ENCODE measurements at places on chromosomes 11 and 22. TPM values are rescaled to one million over a fixed set of nuclear protein-coding genes. Genes with fewer than 3 reads are reported as not detected.

DNA sequence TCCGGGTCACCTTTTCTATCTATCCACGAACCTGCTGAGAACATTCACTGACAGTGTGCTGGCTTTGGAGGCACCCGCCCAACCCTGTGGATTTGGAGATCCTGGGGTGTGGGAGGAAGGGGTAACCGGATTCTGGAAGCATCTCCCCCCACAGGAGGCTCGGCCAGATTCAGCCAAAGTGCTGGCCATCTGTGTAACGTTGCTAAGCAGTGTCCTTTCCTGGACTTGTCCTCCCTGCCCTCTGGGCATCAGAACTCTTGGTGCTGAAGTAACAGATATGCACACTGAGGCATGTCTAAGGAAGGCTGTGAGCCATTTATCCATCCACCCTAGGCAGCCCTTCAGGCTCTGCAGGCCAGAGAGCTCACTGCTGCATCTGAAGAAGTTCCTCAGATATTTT is 85.7 kb downstream of the SNX19 start:
- H3K36me3 ChIP-seq: no peaks in the 10 kb centered on the region
- H3K4me1 ChIP-seq: no peaks in the 10 kb centered on the region
- H3K27me3 ChIP-seq: no peaks in the 10 kb centered on the region
- no peak overlapping the region for H3K4me3 ChIP-seq
- no peak overlapping the region for H3K27ac ChIP-seq

GRCh38 chr11:46234311-46234710 is 43.2 kb upstream of the CREB3L1 start:
- H3K27me3 ChIP-seq: no peaks in the 10 kb centered on the region
- no peak overlapping the region for H3K27ac ChIP-seq
- H3K36me3 ChIP-seq: no peaks in the 10 kb centered on the region
- H3K4me3 ChIP-seq: no peak overlapping the region
- no peak for DNase-seq
- H3K4me1 ChIP-seq: no peaks in the 10 kb centered on the region

GRCh38 chr11:34806875-34807274 is 109.3 kb downstream of the APIP start:
- H3K27me3 ChIP-seq: no peaks in the 10 kb centered on the region
- H3K27ac ChIP-seq: no peak overlapping the region
- DNase-seq: no peak
- H3K36me3 ChIP-seq: no peaks in the 10 kb centered on the region

DDTL gene
- 1.0 TPM for total RNA-seq

DLAT gene
- total RNA-seq: 20.8 TPM

DNA sequence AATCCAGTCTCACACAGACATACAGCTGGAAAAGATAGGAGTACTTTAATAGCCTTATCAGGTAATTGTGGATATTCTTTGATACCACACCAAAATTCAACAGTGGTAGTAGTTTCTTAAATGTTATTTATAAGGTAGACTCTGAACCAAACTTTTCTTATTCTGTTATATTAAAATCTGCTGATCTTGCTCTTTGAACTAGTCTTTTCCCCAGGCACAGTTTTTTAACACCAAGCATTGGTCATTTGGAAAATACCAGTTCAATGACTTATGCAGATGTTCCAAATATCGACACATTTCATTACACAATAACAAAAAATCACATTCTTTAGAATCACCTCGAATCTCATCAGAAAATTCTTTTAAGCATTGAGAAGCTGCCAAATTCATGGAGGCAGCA is 7.6 kb downstream of the TRIM66 start:
- H3K27ac ChIP-seq: no peak overlapping the region
- no peaks in the 10 kb centered on the region for H3K4me1 ChIP-seq
- peaks cover 2% of the 10 kb centered on the region for H3K36me3 ChIP-seq
- no peak for DNase-seq

GRCh38 chr11:44899959-44900358 is 50.7 kb downstream of the TP53I11 start:
- no peaks in the 10 kb centered on the region for H3K36me3 ChIP-seq
- no peak overlapping the region for H3K4me3 ChIP-seq

CNIH2 gene
- 1.1 TPM for total RNA-seq

DNA sequence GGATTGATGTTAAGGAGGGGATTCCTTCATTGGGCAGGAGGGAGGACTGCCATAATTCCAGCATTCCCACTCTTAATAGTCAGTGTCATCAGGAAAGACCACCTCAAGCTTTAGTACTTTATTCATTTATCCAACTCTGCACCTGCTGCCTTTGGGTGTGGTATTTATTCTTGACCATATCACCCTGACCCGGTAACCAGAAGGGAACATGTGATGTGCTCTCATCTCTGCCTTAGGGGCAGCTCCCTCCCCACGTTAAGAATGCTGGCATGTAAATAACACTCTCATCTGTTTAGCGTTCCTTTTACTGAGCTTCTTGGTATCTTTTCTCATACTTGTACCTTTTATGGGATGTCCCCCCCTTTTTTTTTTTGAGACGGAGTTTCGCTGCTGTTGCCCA is 7.7 kb downstream of the CAT start:
- H3K36me3 ChIP-seq: peaks cover 5% of the 10 kb centered on the region
- no peak overlapping the region for H3K4me3 ChIP-seq
- H3K4me1 ChIP-seq: no peaks in the 10 kb centered on the region
- H3K27me3 ChIP-seq: no peaks in the 10 kb centered on the region
- no peak for DNase-seq
- no peak overlapping the region for H3K27ac ChIP-seq

GRCh38 chr11:72684236-72684912 is 10.2 kb upstream of the PDE2A start:
- H3K27me3 ChIP-seq: no peaks in the 10 kb centered on the region
- H3K4me3 ChIP-seq: no peak overlapping the region
- H3K27ac ChIP-seq: no peak overlapping the region
- peak; percentile 82 for DNase-seq
- H3K4me1 ChIP-seq: no peaks in the 10 kb centered on the region
- no peaks in the 10 kb centered on the region for H3K36me3 ChIP-seq

GRCh38 chr22:48402591-48403031 is 1425.1 kb downstream of the BRD1 start:
- H3K27ac ChIP-seq: no peak overlapping the region
- DNase-seq: peak; percentile 57
- no peaks in the 10 kb centered on the region for H3K36me3 ChIP-seq
- H3K27me3 ChIP-seq: no peaks in the 10 kb centered on the region
- no peak overlapping the region for H3K4me3 ChIP-seq

PRCP gene
- 183 TPM for total RNA-seq

GRCh38 chr22:36755316-36755715 is 20.6 kb downstream of the IFT27 start:
- no peak for DNase-seq
- H3K4me1 ChIP-seq: no peaks in the 10 kb centered on the region
- no peak overlapping the region for H3K4me3 ChIP-seq
- no peaks in the 10 kb centered on the region for H3K36me3 ChIP-seq
- no peaks in the 10 kb centered on the region for H3K27me3 ChIP-seq

E2F8 gene
- 0.29 TPM for total RNA-seq

OR10AG1 gene
- total RNA-seq: not detected

DNA sequence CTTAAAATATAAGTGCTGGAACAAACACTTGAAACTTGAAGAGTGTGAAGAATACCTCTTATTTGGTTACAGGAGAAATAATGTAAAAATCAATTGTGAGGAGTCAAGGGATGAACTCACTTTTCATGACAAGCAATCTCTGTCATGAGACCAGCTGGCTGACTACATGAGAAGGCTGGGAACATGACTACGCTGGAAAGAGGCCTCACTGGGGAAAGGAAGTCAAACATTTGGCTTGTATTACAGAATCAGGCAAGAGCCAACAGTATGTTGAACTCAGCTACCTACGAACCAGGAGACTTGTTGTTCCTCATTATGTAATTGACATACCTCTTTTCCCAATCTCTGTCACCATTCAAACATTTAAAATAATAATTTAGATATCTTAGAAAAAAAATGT is 14.4 kb downstream of the DCDC1 start:
- H3K4me3 ChIP-seq: no peak overlapping the region
- no peak for DNase-seq
- H3K4me1 ChIP-seq: no peaks in the 10 kb centered on the region
- no peaks in the 10 kb centered on the region for H3K36me3 ChIP-seq

- no peaks in the 10 kb centered on the region for H3K4me1 ChIP-seq
- DNase-seq: no peak
- no peaks in the 10 kb centered on the region for H3K36me3 ChIP-seq
- H3K27ac ChIP-seq: no peak overlapping the region
- H3K27me3 ChIP-seq: no peaks in the 10 kb centered on the region
These were observed 902.4 kb upstream of the RAG2 start for GRCh38 chr11:37500425-37500824.

GRCh38 chr22:48800036-48800885 is 1027.4 kb downstream of the BRD1 start:
- H3K36me3 ChIP-seq: no peaks in the 10 kb centered on the region
- no peak overlapping the region for H3K27ac ChIP-seq
- no peak overlapping the region for H3K4me3 ChIP-seq

All from aorta (tissue), 5 donors.